ENCODE measurements at places on chromosomes 16 and 17.

- no peak for DNase-seq
Observed at GRCh38 chr17:76077584-76078110, 1.3 kb upstream of the ZACN start.

GRCh38 chr17:62566996-62567578 lies 60.4 kb upstream of the MRC2 start:
- no peak for DNase-seq

GRCh38 chr17:67050471-67051154 lies 6.3 kb downstream of the CACNG1 start:
- no peak for DNase-seq

DNA sequence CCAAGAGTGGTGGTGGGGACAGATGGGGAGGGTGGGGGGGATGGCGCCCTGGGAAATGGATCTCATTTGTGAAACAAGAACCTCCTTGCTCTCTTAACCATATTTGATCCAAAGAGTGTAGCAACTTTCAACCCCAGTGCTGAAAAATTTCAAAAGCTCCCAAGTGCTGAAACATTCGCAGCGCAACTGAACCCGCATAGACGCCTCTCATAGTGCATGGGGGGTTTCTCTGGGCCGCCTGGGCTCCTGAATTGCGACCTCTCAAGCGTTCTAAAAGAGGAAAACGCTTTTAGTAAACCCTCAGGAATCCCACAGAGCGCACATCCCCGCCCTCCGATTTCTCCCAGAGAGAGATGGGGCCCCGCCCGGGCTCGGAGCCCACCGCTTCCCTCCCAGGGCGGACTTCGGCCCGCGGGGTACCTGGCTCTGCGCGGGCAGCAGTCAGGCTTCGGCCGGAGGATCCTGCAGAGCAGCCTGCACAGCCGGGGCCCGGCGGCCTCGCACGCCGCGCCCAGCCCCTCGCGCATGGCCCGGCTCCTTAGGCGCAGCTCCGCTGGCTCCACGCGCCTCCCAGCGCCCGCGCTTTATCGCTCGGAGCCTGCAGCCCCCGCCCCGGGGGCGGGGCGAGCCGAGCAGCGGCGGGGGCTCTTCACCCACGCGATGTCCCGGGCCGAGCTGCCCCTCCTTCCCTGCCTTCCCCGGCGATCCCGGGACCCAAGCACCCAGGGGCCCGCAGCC lies 7.0 kb downstream of the NOS2 start:
- peak; percentile 13 for DNase-seq

GRCh38 chr16:733382-734207 lies 6.7 kb downstream of the HAGHL start:
- no peak for DNase-seq

DNA sequence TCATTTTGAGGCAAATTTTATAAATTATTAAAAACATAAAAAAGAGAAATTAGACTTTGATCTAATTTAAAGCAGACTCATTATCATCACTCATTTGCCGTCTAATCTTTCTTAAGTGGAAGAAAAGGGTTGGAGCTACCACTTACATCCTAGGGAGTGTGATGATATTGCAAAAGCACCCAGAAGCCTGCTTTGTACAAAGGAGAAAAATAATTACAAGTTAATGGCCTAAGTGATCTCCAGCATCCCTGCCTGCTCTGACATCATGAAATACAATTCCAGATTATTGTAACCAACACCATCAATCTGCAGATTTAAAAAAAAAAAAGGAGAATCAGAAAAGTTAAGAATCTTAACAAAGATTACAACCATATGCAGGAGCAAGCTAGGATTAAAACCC lies 260.2 kb downstream of the GRIN2A start:
- no peak for DNase-seq

GRCh38 chr16:13139661-13140241 lies 238.4 kb downstream of the SHISA9 start:
- DNase-seq: no peak

GRCh38 chr17:7767004-7767403 lies 49.5 kb downstream of the DNAH2 start:
- DNase-seq: no peak

- no peak for DNase-seq
Observed at GRCh38 chr17:76022973-76023899, 3.9 kb downstream of the EVPL start.

DNA sequence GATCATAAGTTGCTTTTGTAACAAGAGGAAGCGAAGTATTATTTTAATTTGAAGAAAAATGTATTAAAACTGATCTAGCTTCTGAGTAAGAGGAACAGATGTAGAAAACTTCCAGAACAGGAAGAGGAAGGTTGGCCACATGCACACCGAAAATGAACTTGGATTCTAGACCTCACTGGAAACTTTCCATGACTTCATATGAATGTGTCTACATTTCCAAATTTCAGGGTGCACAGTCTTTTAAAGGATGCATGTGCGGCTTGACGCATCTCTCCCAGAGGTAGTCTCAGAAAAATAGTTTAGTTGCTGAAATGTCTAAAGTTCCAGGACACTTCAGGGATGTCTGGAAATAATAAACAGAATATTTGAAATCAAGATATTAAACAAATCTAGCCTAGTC lies 275.1 kb upstream of the MYOCD start:
- DNase-seq: no peak

DNA sequence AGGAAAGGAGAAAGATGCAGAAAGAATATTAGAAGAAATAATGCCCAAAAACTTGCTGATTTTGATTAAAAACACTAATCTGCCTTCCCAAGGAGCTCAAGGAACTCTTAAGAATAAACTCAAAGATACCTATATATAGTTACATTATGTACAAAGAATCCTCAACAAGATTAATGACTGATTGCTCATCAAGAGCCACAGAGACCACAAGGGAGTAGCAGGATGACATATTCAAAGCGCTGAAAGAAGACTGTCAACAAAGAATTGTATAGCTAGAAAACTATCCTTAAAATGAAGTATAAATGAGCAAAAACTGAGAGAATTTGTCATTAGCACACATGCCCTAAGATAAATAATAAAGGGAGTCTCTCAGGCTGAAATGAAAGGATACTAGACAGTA lies 6.2 kb downstream of the LPCAT2 start:
- no peak for DNase-seq

DNA sequence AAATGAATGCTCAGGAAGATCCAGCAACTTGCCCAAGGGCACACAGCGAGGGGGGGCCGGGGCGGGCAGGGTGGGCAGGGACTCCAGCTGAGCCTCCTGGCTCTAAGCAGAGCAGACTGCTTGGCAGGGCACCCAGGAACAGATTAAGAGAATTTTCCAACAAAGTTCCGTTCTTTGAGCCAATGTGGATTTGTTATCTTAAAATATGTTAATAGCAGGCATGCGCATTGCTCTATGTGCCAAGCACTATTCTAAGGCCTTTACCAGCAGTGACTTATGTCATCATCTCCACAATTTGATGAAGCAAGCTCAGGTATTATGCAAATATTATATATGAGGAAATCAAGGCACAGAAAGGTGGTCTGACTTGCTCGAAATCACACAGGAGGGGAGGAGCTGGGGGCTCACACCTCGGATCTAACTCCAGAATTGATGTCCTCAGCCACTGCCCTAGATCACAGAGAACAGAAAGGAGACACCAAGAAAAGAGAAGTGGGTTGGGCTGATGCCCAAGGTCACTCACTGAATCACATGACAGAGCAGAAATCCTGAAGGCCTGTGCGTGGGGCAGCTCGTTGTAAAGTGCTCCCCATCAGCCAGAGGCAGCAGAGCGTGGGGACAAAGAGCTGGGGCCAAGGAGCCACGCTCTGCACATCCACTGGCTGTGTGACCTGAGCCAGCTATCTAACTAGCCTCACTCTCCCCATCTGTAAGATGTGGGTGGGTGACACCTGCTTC lies 23.2 kb upstream of the MEAK7 start:
- DNase-seq: peak; percentile 56

- DNase-seq: no peak
Observed at GRCh38 chr16:55529018-55529417, 20.1 kb downstream of the LPCAT2 start.

GRCh38 chr16:65126845-65127624 lies 5.2 kb upstream of the CDH11 start:
- no peak for DNase-seq

- no peak for DNase-seq
Observed at GRCh38 chr17:28488533-28489276, 15.3 kb downstream of the SLC13A2 start.

DNA sequence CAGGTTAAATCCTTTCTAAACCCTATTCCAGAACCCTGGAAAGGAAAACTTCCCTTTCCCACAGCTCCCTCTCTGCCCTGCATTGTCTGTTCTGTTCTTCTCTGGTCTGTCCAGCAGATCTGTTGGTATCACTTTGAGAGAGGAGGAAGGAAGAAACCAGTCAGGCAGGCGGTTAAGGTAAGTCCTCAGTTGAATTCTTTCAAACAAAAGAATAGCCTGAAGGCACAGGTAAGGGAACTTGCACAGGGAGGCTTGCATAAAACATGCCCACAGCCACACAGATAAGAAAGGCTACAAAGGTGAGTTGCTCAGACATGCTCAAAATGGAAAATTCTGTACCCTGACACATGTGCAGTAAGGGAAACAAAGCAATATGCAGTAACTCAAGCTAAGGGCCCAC lies 595.7 kb upstream of the CDH5 start:
- no peak for DNase-seq

GRCh38 chr17:29927546-29927945 lies 2.5 kb downstream of the SSH2 start:
- no peak for DNase-seq

DNA sequence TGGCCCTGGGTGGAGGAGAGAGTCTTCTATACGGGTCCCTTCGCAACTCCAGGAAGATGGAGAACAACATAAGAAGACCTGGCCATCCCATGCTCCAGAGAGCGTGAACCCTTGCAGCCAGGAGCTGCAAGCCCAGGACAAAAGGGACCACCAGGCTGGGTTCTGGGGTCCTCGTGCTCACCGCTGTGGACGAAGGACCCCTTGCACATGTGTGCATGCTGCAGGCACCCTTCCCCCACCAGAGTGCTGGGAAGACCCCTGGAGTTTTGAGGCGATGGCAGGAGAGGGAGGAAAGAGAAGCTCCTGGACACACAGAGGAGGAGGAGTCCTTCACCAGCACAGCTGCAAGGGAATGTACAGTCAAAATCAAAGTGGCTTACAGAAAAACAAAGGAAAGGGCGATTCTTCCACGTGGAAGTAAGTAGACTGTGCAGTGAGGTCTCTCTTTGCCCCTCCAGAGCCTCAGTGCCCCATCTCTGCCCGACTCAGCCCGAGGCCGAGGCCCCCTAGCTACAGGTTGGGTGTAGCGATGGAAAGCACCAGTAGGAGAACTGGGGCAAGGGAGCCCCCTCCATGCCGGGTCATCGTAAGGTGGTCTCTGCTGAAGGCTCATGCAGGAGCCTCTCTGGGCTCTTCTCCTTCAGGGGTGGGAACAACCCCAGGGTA lies 51.3 kb downstream of the PIMREG start:
- no peak for DNase-seq
